ENCODE measurements at places on chromosomes 11 and 22. TPM values are rescaled to one million over a fixed set of nuclear protein-coding genes. Genes with fewer than 3 reads are reported as not detected.

Gene DEPDC5
- 15.1 TPM for polyA plus RNA-seq

Gene MISFA
- 12.1 TPM for polyA plus RNA-seq

Gene CECR2
- polyA plus RNA-seq, result 13.9 TPM

Gene ASRGL1
- polyA plus RNA-seq, result 2.7 TPM

Gene ASPHD2
- polyA plus RNA-seq, result 0.96 TPM

Gene MPPED1
- polyA plus RNA-seq, result 0.46 TPM

Gene ANO5
- 2.7 TPM for polyA plus RNA-seq

Gene NAALAD2
- polyA plus RNA-seq, result 23.2 TPM

Gene RPS6KA4
- 10.3 TPM for polyA plus RNA-seq

Gene PAK1
- 57.3 TPM for polyA plus RNA-seq

DNA sequence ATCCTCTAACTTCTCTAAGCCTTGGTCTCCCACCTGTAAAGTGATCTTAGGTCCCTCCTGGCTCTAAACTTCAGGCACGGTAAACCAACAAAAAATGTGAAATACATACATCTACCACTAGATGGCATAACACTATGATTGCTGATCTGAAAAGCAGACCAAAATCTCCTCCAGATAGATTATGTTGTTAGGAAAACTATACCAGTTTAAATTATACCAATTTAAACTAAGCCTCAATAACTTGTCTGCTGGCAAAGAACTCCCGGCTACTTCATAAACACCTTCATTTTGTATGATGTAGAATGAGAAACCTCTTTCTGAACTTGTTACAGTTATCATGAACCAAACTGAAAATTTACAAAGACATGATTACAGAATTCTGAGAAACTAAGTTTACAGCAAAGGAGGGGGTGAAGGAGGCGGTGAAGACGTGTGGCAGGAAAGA, 85.9 kb downstream of the SBF2 start:
- DNase-seq, result peak; percentile 35

- DNase-seq, result no peak
Observed at GRCh38 chr11:6895010-6895409, 2.7 kb upstream of the OR2D2 start.

DNA sequence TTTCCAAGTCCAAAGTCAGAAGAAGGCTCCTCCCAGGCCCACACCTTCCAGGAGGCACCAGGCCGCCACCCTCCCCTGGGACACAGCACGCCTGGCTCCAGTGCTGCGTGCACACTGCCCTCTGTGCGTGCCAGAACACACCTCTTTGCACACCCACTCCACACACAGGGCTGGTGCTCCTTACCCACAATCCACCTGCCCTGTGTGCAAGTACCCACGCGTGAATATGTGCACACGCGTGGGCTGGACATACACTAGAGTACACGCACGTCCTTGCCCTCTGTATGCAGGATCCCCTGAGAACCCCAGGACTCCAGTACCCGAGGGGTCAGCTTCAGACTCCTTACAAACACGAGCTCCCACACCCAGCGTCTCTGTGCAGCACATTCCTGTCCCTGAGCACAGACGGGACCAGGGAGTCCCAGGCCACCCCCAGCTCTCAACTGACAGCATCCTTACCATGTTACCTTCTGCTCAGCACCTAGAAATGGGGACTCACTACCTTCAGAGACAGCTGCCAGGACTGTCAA, 2.8 kb downstream of the DUSP8 start:
- no peak for DNase-seq

DNA sequence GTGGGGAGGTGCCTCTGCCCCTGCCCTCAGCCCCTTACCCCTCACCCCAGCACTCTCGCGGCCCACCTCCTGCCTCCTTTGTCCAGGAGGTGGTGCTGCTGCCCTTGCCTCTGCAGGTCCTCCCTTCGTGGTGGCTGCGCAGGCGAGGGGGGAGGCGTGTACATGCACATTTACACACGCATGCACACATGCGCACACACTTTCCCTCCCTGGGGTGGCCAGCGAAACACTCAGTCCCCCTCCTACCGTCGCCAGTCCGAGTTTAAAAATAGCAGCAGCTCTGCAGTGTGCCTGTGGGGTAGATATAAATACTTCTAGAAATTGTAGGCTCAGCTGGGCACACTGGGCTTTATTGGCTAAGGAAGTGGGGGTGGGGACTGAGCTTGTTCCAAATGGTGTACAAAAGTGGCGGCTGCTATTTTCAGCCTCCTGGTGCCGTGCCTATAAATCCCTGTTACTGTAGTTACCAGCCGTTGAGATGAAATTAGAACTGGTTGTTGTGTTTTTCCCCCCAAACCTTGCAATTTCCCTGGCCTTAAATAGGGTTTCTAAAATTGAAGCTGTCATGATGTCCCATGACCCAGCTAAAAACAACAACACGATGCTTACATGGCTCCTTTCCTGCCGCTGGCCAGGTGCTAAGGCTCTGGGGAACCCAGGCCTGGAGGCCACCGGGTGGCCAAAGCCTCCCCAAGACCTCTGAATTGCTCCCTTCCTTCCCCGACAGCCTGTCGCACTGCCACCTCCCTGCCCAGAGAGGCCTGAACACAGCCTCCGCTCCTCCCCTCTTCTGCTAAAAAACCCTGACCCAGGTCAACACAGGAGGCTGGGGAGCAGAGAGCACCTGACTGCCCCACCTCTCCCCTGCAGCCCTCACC, 12.4 kb downstream of the PICK1 start:
- DNase-seq, result no peak

DNA sequence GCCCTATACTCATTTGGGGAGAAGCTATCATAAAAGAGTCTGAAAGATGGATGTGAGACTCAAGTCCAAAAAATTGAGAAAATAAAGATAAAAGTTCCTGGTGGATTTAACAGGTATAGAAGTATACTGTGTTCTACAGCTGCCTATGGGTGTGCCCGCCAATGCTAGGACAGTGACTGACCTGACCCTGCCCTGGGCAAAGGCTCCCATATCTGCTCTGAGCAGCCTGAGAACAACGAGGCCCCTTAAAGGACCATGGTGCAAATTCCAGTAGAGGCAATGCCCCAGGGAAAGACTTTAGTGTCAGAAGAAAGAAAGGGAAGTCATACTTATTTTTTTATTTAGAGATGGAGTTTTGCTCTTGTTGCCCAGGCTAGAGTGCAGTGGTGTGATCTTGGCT, 181.8 kb downstream of the NAV2 start:
- DNase-seq, result no peak

- DNase-seq, result no peak
Observed at GRCh38 chr11:76626266-76626665, 44.3 kb downstream of the LRRC32 start.

DNA sequence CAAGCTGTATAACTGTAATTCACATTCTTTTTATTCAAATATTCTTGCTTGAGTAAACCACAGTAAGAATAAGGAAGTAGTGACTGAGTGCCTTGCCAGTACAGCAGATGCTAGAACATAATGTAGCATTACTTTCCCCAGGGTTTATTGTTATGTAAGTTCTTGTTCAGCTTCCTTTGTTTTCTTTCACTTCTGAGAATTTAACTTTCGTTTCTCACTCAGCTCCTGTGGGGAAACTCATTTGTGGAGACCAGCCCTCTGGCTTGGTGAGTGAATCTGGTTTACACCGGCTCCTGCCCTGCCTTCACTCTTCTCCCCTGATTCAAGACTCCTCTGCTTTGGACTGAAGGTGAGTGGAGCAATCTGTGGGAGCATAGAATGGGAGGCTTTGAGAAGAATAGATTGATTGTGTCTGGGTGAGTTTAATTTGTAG, at the start of gene TRIM22:
TRIM22 (plus strand) TSS at position 240 of the 433 bp plus-strand sequence. CDS start 6,443 bp downstream, outside the sequence.
- no peak for DNase-seq

- DNase-seq, result no peak
Observed at GRCh38 chr11:64008283-64008913, 22.2 kb downstream of the OTUB1 start.

GRCh38 chr11:43686207-43686606, 5.7 kb downstream of the HSD17B12 start:
- no peak for DNase-seq

Data from right lung (tissue), 10 donors.